GM13977 (cell line): ENCODE measurements at places on chromosomes 4 and X.
A peak's percentile ranks its signal among the peaks of the same experiment; 100 is the strongest.

DNA sequence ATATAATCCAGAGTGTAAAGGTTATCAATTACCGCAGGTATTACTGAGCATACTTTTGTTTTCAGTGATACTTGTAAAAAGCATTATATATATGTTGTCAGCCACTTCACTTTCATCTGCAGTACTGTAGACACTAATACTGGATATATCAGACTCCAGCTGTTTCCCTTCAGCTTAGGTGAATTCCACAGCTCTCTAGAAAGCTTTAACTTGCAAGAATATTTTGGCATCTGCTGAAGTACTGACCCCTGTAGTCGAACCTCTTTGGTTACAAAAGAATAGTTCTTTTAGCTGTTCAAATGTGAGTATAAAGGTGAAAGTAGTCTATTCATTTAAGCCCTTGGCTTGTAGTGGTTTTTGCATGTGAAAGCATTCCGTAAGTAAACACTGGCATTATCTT lies 1222.7 kb upstream of the TENM3 start:
- DNase-seq = no peak

DNA sequence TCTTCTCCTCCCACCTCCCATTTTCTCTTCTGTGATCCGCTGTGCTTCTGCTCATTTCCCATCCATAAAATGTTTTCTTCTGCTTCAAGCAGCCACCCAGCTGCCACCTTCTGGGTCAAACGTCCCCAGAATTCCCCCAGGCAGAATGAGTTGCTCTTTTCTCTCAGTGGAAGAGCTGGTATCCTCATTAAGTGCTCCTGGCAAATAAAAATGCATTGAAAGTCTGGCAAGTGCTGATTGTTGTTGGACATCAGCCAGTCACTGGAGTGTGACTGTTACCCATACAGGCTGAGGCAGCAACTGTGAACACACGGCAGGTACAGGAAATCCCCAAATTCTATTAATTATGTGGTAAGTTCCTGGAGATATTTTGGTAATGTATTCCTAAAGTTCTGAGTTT lies 52.6 kb downstream of the LIMCH1 start:
- no peak for DNase-seq

DNA sequence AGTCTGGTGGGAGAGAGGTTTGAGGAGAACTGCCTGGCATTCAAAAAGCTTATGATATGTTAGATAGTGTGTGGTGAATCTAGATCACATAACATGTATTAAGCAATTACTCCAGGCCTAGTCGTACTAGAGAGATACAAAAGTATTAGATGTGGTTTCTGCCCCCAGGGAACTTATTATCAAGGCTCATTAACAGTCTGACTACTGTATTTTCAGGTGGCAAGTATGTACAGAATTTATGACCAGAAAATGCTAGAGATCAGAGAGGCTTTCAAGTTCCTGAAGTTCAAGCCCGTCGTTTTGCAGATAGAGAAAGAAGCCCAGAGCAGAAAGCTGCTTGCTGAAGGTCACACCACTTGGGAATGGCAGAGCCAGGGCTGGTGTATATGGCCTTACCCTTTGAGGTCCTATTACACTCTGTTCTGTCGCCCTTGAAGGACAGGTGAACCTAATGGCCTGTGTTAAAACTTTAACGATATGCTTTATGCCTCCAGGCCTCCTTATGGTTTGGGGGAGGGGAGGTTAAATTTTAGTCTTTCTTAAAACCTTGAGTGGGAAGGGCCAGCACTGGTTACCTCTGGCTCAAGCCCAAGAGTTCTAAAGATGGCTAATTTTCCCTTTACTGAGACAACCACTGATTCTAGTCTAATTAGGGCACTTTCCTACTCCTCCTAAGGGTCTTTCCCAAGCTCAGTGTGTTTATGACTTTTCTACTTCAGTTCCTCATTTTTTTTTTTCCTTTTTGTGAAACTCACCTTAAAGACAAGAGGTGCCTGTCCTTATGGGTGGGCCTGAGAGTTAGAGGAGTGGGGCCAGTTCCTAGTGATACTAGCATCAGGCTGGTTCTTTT lies 19.9 kb downstream of the TMEM164 start:
- no peak for DNase-seq

GRCh38 chrX:111511477-111511876 lies at the start of gene SERTM2:
TSS of gene SERTM2 (plus strand) at chrX:111511645. CDS start at chrX:111518858, 7,213 bp downstream.
- DNase-seq = no peak

DNA sequence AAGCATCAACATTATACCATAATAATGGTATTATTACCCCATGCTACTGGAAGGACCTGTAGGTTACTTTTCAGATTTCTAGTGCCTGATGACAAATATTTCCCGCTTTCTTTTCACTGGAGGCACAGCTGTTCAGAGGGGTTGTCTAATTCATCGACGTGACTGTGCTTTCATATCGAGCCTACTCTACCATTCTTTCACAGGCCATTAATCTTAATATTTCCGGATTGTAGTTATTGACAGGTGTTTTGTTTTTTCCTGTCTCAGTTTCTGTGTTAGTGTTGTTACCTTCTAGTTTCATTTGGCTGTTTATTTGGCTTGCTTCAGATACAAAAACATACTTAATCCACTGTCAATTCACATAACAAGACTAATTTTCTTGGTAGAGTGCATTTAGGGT lies 330.9 kb downstream of the SPOCK3 start:
- no peak for DNase-seq

DNA sequence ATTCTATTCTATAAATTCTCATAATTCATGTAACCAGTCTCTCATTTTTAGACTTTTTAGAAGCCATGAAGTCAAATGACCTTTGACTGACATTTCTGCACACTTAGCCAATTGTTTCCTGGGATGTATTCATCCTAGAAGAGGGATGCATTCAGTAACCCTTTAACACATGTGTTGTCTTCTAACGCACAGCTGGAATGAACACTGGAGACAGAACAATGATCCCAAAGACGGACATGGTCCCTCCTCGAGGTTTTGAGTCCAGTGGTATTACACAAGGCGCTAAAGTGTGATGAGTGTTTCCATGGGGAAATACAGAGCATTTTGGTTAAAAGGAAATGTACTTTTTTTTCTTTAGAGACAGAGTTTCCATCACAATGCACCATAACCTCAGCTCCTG lies 39.8 kb upstream of the CLDN24 start:
- no peak for DNase-seq

DNA sequence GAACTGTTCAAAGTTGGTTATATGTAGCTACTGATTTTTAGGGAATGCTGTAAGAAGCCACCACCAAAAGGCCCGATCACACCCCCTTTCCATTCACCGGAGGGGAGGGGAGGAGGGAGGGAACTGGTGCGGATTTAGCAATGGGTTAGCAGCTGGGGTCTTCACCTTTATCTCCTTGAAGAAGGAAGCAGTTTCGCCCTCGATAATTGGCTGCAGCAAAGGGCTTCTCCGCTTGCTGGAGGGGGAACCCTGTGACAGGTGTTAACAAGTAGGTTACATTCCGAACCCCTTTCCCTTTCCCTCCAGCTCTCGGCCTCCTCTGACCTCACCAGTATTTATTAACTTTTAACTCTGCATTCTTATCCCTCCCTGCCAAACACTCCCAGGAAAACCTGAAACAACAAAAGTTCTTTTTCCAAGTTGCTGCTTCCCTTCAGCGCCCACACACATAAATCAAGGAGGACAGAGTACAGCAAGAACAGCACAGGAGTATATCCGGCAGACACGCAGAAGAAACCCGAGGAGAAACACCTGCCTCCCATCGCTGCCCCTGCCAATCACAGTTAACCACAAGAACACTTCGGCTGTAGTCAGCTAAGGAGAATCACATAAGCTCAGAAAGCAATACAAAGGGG lies 39.8 kb upstream of the NAP1L5 start:
- peak; percentile 50 for DNase-seq

DNA sequence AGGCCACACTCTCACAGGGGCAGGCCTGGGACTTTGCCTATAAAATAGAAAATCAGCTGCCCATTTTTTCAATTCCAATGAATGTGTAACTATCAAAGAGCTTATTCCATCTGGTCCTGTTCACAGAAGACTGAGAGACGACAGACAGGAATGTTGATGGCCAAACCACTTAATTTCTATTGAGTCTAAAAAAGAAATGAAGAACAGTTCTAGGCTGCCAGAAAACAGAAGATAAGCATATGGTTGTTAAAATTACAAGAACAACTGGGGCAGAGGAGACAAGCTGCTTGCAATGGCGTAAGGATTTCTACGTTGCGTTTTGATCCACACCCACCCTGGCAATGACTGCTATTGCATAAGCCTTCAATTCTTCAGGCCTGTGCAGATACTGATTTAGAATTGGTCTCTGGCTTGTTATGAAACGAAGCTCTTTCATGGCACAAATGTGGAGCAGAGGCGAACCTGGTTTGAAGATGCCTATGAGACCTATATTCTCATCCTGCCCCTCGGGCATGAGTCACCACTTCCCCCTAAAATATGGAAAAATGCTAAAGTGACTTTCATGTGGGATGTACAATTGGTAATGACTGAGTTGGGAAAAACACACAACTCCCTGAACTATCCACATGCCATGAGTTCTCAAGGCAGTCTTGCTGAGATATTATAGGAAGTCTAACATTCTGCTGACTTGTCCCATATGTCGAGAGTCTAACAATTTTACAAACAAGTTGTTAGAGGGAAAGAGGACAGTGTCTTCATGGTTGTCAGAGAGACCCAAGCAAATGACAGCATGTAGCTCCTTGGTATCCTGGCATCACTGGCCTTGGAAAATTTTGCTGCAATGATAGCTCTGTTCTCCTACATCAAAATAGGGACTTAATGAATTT lies 37.9 kb upstream of the SORBS2 start:
- DNase-seq = no peak

DNA sequence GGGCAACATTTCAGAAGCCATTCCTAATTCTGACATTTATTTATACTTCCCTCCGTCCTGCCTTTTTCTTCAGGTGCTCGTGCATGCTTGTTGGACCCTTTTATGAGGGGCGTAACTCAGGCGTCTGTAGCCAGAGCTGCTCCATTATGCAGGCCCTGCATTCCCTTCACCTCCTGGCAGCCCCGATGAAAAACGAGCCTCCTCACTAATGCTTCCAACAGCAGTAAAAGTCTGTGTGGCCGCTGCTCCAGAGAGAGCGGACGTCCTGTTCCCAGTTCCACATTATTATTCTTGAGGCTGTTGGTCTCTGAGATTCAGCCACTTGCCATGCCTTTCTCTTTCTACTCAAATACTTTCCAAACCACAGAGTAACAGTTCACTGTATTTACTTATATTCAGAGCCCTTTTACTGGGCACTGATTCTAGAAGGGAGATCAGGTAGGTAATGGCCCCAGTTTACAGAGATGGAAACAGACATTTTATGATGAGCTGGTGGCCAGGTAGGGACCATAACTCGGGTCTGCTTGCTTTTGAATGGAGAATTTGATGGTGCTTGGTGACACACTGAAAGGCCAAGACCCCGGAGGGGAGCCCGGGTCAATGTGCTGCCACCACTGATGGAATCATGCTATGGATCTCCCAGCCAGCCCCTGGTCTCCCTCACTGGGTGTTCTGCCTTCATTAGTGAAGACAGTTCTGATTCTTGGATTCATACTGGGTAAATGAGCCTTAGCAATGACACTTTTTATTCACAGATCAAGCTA lies 101.0 kb downstream of the GATB start:
- DNase-seq = no peak

GRCh38 chrX:3592184-3592583 lies 121.3 kb downstream of the PRKX start:
- DNase-seq = no peak

DNA sequence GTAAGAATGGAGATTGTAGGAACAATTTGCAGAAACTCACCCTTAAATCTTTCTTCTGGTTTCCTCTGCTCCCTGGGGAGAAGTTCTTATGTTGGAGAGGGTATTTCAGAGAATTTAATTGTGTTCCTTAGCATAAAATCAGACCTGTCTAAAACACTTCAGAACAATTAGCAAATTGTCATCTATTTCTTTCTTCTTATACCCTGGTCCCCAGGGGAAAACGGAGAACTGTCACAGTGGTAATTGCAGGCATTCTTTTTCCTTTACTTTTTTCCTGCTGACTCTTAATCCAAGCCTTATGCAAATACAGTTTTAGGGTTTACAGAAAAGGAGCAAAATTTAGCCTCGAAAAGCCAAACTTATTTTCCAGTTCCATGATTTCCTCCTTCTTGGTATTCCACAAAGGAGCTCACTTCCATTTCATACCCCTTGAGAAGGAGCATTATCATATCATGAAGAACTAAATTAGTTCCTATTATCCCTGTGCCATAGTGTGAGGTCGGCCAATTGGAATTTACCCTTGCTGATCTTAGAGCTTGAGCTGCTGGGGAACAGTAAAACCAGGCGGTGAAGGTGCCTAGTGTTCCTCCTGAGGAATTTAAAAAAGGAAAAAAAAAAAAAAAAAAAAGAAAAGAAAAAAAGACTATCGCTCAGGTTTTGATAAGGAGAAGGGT lies 173.8 kb downstream of the IL15 start:
- no peak for DNase-seq

DNA sequence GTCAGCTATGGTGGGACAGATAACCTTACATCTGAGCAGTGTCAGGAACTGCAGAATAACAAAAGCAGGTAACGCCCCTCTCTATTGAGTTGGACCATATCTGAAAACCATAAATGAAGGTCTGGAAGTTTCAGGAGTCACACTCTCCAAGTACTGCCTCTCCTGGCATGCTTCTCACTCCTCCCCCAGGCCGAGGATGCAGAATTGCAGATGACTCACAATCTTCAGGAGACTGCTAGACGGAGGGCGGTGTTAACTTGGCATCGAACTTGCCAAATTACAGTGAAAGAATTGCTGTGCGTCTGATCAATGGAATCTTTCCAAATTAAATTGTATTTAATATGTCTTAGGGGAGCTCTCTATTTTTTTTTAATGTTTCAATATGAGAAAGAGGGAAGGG lies 67.1 kb upstream of the TRIM2 start:
- DNase-seq = no peak

DNA sequence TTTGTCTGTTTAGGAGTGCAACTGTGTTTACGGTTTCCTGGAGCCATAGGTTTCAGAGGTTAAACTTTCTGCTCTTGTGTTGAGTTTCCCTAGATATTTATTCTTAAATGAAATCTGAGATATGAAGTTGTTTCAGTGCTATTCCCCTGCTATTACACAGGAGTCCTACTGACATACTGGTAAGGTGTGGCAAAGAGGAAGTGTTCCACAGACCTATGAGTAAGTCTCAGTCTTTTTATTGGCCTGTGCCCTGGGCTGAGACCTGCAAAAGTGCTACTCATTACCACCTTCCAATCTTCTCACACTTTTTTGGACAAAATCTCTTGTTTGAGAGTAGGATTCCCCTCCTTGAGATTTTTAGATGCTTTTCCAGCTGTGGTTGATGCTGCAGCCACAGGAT lies 35.6 kb upstream of the MAGEA8 start:
- DNase-seq = no peak

- DNase-seq = no peak
Observed at GRCh38 chrX:10656214-10656613, 35.8 kb upstream of the MID1 start.

GRCh38 chrX:39464253-39464652 lies 633.5 kb downstream of the BCOR start:
- DNase-seq = no peak

GRCh38 chrX:13938829-13939530 lies 90.7 kb downstream of the GEMIN8 start:
- DNase-seq = peak; percentile 18

- DNase-seq = peak; percentile 17
Observed at GRCh38 chr4:182418054-182418734, 175.0 kb downstream of the TENM3 start.
